Kidney tubule cell (primary cell): ENCODE measurements at places on chromosomes 11 and 22.

GRCh38 chr11:77407613-77408012, 66.3 kb downstream of the PAK1 start:
- peak; percentile 85 for DNase-seq

DNA sequence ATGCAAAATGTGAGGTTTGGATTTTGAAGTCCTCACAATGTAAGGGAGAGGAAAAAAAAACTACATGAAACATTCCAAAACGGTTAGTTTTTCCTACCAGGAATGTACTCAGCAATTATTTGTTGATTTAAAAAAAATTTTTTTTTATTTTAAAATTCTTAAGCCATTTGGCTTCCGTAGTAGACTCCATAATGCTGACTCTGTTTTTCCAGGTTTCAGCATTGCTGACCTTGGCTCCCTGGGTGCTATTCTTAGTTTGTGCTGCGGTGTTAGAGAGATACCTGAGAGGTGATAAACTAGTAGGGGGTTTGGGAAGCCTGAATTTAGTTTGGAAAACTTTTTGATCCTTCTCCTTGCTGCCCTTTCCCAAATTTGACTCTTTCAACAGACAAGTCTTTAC, 10.6 kb downstream of the STT3A start:
- DNase-seq = no peak

DNA sequence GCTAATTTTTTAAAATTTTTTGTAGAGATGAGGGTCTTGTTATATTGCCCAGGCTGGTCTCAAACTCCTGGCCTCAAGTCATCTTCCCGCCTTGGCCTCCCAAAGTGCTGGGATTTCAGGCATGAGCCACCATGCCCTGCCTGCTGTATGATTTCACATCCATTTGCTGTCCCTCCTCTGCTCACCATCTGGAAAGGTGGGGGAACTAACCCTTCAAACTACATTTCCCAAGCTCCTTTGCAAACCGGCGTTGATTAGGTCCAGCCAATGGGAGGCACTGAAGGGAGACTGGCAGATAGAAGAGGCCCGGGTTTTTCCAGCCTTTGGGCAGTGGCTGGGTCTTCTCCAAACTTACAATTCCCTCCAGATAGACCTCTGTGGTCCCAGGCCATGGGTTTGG, 19.3 kb downstream of the RFPL1 start:
- DNase-seq = peak; percentile 27

DNA sequence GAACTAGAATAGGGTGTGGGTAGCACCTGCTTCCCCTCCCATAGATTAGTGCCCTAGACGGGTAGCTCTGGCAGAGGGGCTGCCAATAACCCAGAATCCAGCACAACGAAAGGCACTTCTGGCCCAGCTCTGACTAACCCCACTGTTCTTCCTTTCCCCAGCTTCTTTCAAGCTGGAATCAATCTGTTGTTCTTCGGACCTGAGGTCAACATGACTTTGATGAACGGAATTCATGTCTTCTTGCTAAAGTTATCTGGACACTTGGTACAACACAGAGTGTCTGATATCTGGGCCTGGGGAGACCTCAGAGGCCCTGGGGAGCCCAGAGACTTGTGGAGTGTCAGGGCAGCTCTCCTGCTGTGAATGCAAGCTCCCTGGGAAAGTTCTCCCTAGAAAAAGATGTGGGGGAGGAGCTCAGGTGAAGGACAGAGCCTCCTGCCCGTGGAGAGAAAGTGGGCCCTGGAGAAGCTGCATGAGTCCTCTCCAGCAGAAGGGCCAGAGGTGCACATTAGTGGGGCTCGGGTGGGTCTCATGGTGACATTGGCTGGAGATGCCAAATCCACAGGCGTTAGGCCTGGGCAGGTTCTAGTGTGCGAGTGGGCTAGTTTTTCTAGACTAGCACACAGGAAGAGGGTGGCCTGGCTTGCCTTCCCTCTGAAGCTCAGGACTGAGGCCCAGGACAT, 6.3 kb downstream of the KCNJ11 start:
- no peak for DNase-seq

DNA sequence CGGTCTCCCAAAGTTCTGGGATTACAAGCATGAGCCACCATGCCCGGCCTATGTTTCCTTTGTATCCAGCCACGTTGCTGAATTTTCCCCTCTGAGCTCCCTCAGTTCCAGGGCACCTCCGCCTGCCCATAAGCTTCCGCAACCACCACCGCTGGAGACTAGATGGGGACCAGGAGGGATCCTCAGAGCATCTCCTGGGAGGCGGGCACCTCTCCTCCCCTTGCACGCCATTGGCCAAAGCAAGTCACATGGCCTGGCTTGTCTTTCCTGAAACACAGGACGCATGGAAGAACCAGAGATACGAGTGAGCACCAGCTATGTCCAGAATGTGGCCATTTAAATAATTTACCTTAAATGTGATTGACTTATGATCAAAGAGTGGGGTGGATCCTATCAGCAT, 388.3 kb downstream of the BRD1 start:
- no peak for DNase-seq

GRCh38 chr11:64226507-64227051, 505 bp downstream of the NUDT22 start:
- peak; percentile 47 for DNase-seq

- no peak for DNase-seq
Observed at GRCh38 chr11:42674436-42674835, 637.4 kb upstream of the API5 start.

GRCh38 chr11:86670181-86670580, 2.2 kb downstream of the ME3 start:
- DNase-seq = no peak

DNA sequence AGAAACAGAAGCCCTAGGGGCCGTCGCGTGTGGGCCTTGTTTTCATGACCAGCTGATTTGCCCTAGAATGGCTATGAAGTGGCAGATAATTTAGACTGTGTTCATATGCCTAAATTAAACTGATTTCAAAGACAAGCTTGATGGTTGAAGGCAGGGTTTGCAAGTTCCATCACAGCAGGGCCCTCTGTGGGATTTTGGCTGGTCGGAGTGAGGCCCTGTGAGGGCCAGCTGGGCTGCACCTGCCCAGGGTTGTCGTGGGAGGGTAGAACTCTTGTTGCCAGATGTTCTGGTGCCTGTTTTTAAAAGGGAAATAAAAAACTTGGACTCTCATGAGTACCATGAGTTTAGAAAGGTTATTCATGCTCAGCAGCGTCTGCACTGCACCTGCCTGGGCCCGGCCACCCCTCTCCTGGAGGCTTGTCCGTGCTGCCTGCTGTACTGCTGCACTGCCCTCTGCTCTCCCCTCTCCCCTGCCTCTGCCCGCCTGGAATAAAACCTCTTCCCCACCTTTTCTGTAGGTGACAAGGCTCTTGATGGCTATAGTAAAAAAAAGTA, 44.1 kb downstream of the AP2A2 start:
- DNase-seq = no peak

GRCh38 chr11:64164392-64165312, 1.3 kb downstream of the MACROD1 start:
- no peak for DNase-seq
